ENCODE measurements at places on chromosomes 2 and 18. TPM values are rescaled to one million over a fixed set of nuclear protein-coding genes. Genes with fewer than 3 reads are reported as not detected.

- no peak for DNase-seq
Measured at GRCh38 chr2:70717431-70718038, 50.5 kb downstream of the ADD2 start.

GRCh38 chr2:66034467-66034866 is 400.5 kb upstream of the MEIS1 start:
- no peak for DNase-seq

- no peak for DNase-seq
Measured at GRCh38 chr2:45614871-45615415, 3.9 kb upstream of the SRBD1 start.

GRCh38 chr2:172083628-172084394 is 1.5 kb upstream of the DLX1 start:
- DNase-seq = no peak

DNA sequence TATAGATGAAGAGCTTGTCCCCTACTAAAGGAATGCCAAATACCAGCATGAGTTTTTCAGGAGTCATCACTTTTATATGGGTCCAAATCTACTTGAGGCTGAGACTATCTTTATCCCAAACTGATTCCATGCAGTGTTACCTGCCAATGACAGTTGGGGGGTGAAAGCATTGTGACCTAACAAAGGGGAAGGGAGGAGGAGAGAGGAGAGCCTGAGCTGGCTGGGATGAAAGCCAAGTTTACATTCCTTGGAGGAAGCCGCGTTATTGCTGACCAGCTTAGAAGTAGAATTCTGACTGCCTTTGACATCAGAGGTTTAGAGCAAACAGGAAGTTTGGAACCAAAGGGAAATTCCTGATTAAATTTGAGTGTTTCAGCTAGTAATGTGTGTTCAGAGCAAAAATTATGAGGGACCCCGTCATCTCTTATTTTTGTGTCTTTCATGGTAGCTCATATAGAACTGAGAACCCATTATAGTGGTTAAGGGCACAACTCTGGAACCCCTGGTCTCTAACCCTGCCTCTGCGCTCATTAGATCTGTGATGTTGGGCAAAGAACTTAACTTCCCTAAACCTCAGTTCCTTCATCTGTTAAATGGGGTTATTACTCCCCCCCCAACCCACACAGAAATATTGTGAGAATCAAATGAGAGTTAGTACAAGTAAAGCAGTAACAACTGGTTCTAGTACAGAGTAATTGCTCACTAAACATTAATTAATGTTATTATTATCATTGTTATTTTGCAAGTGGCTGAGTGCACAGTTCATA is 199.3 kb upstream of the EPAS1 start:
- DNase-seq = peak; percentile 54

DNA sequence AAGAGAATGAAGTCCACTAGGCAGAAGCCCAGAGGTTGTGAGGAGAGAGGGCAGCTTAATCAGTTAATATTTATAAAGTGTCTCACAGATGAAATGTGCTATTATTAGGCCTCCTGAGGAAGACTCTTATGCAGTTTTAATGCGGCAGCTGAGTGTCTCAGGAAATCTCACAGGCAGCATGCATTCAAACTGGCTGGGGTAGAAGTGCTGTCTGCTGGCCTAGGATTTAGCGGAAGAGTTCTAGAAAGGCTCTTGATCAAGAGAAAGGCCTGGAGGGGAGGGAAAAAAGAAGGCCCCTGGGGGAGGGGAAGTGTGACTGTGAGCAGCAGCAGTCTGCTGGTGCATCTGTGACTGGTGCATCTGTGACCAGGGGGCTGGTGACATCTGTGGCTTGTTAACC is 133.0 kb downstream of the FSHR start:
- DNase-seq = no peak

The HOXD8 gene
- 19.5 TPM for total RNA-seq

The DGKD gene
- total RNA-seq = 11.7 TPM
